ENCODE measurements at places on chromosomes 7 and 10. TPM values are rescaled to one million over a fixed set of nuclear protein-coding genes. Genes with fewer than 3 reads are reported as not detected.

The MINPP1 gene
- 25.1 TPM for total RNA-seq

The WNT8B gene
- 0.69 TPM for total RNA-seq

The CH25H gene
- 1.2 TPM for total RNA-seq

The CAV2 gene
- total RNA-seq = 12.2 TPM

The PON3 gene
- 0.92 TPM for total RNA-seq

The ACTR3C gene
- 4.6 TPM for total RNA-seq

The XRCC2 gene
- 4.6 TPM for total RNA-seq

The SLC16A9 gene
- total RNA-seq = 16.1 TPM

The EZH2 gene
- 29.3 TPM for total RNA-seq

The CLRN3 gene
- not detected for total RNA-seq

The VGF gene
- 33.2 TPM for total RNA-seq

The MUC12 gene
- 0.23 TPM for total RNA-seq

The NKX1-2 gene
- total RNA-seq = 1.8 TPM

The ZCCHC24 gene
- 15.2 TPM for total RNA-seq

The FGFBP3 gene
- 21.7 TPM for total RNA-seq

Data from diencephalon (tissue), 1 donor.